ENCODE measurements at places on chromosomes 7 and 10.

DNA sequence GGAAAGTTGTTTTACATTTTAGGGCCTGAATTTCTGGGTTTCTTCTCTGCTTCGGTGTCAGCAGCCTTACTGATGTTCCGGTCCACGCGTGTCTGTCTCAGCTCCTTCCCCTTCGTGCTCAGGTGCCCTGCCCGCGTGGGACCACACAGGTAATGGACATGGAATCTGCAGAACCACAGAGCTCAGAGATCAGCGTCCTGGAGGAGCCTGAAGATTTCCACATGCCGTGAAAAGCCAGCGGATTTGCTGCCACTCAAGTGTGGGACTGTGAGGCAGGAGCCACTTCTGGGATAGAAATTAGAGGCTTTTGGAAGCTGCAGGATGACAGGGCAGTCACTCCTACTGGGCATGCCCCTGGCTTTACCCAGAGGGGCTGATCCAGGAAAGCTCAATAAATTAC lies 666.1 kb upstream of the FOXK1 start:
- no peak for DNase-seq

DNA sequence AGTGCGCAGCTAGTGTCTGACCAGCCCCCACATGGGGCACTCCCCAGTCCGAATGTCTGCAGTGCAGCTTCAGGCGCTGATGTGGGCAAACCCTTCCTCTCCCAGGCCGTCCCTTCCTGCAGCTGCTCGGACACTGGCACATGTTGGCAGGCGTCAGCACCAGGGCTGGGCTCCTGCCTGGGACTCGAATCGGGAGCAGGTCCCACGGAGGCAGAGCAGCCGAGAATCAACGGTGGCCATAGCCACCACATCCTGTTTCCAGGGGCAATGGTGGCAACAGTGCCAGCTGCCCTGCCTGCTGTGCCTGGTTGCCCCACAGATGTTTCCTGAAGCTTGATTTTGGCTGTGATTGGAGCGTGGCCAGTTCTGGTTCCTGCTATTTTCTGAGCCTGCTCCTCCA lies 65.8 kb downstream of the MGMT start:
- DNase-seq = no peak

- no peak for DNase-seq
Measured at GRCh38 chr7:138289082-138289481, 171.0 kb upstream of the TRIM24 start.

DNA sequence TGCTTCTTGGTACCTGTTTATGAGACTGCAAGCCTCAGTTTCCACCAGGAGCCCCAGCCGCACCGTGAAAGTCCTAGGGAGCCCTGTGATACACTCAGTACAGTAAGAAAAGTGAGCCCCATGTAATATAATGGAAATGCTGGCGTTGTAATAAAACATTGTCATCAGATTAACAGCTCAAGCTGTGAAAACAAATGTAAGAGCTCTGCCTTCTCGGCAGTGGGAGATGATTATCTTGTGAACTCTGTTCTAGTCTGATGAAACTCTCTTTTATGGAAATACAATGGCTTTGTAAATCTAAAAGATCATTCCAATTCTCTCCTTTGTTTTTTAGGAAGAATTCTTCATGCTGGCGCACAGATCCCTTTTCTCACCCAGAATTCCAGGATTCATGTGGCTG lies 299.9 kb downstream of the ABCA13 start:
- DNase-seq = no peak

- DNase-seq = no peak
Measured at GRCh38 chr7:132072873-132073272, 503.4 kb downstream of the PLXNA4 start.

DNA sequence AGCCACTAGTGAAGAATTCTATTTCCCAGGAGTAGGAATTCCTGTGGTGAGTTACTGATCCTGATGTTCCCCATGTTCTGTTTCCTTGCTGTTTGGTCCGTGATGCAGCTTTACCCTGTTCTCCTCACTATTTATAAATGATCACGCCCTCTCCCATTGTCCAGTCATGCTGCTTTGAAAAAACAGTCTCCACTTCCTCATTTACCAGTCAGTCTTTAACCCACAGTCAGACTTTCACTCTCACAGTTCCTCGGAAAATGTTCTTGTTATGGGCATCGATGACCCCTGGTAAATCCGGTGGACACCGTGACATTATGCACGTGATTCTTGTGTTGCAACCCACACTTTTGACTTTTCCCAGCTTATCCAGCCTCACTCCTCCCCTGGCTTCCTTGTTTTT lies 14.4 kb downstream of the SCIN start:
- no peak for DNase-seq

DNA sequence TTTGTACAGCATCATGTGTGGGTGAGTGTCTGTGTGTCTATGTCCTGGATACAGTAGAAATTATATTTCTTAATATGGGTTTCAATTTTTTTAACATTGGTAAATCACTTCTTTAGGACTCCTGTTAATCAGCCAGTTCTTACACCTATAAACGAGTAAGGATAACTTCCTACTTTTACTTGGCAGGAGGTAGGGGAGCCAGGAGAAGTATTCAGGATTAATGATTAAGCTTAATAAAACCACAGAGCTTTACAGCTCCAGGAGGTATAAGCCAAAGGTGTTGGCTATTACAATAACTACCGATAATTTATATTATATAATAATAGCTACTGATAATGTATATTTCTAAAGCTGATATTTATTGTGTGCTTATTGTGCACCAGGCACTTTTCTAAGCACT lies 1.7 kb upstream of the FAM3C start:
- DNase-seq = no peak

- no peak for DNase-seq
Measured at GRCh38 chr7:95427914-95428516, 6.8 kb downstream of the PON2 start.

GRCh38 chr10:83542774-83543411 lies 596.4 kb upstream of the GHITM start:
- no peak for DNase-seq

DNA sequence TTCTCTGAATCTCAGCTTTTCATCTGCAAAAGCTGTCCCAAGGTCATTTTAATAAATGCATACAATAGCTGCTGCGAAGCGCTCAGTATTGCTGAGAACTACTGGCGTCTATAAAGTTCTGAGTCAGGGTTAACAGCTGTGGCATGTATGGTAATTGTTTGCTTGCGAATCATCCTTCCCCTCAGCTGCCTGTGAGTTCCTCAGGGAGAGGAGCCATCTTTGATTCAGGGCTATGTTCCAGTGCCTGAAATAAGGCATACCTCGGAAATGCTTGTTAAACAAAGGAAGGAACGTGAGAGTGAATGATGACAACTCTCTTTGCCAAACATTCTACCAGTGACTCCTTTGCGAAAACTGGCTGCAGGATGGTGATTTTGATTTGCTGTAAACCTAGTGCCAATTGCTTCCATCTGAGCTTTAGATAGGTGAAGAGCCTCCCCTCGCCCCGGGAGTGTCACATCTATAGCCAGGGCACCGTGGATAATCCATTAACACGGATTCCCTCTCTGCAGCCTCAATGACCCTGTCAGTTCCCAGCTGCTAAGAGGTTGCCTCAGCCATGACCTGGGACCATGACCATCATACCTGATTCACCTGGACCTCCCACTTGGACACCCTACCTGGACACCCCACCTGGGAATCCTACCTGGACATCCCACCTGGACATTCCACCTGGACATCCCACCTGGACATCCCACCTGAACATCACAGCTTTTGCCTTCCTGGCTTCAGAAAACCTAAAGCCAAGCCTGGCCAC lies 39.6 kb downstream of the GPRIN2 start:
- DNase-seq = no peak

DNA sequence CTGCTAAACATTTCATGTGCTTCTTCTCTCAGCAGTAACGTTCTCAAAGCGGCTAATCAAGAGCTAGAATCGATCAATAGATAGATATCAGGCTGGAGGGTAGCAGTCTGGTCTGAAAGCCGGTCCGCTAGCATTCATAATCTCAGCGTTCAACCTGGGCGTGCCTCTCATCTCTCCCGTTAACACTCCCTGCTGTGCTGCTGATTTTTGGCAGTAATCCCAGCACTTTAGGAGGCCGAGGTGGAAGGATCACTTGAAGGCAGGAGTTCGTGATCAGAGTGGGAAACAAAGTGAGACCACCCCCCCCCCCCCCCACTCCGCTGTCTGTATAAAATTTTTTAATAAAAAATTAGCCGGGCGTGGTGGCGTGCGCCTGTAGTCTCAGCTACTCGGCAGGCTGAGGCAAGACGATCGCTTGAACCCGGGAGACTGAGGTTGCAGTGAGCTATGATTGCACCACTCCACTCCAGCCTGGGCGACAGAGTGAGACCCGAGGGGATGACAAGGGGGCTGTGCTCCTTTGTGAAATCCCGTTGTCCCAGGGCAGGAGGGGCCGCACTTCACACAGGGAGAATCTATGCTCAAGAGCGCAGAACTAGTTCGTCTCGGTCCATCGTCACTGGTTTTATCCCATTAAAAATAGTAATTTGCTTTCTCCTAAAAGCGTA lies 624 bp upstream of the CEP55 start:
- DNase-seq = no peak

All from T-helper 2 cell (primary cell).